ENCODE measurements at places on chromosomes 1 and 21. TPM values are rescaled to one million over a fixed set of nuclear protein-coding genes. Genes with fewer than 3 reads are reported as not detected.
A peak's percentile ranks its signal among the peaks of the same experiment; 100 is the strongest.

The KIF26B gene
- 2.8 TPM for total RNA-seq

The DYRK1A gene
- total RNA-seq, result 85.6 TPM

The S100A14 gene
- 2.9 TPM for total RNA-seq

The MEX3A gene
- total RNA-seq, result 10.2 TPM

The TPTE gene
- total RNA-seq, result not detected

The KCNN3 gene
- total RNA-seq, result 1.5 TPM

The LCE3D gene
- not detected for total RNA-seq

The CELSR2 gene
- total RNA-seq, result 2.6 TPM

The CFAP141 gene
- total RNA-seq, result not detected

The OR2L5 gene
- not detected for total RNA-seq

The OR10Z1 gene
- total RNA-seq, result not detected

The KRTAP12-2 gene
- total RNA-seq, result not detected

The LCK gene
- 0.92 TPM for total RNA-seq

- DNase-seq, result peak; percentile 45
- H3K36me3 ChIP-seq, result no peaks in the 10 kb centered on the region
- peak within 1 kb of the TSS; percentile 12 for H3K27ac ChIP-seq
- peak within 1 kb of the TSS; percentile 56 for H3K4me3 ChIP-seq
- peaks cover 4% of the 10 kb centered on the region for H3K4me1 ChIP-seq
- no peaks in the 10 kb centered on the region for H3K27me3 ChIP-seq
Observed at GRCh38 chr1:212699625-212700222, at the start of gene BATF3. Gene BATF3, minus strand, starts transcription at chr1:212699840. Its CDS starts 78 bp downstream, at chr1:212699762.

- H3K27ac ChIP-seq, result no peak overlapping the region
- H3K27me3 ChIP-seq, result no peaks in the 10 kb centered on the region
- H3K4me3 ChIP-seq, result no peak overlapping the region
- H3K36me3 ChIP-seq, result no peaks in the 10 kb centered on the region
- peaks cover 7% of the 10 kb centered on the region for H3K4me1 ChIP-seq
Observed at GRCh38 chr1:182339684-182340083, 51.9 kb downstream of the GLUL start.

- H3K4me3 ChIP-seq, result no peak overlapping the region
- DNase-seq, result no peak
- H3K27me3 ChIP-seq, result no peaks in the 10 kb centered on the region
- H3K36me3 ChIP-seq, result no peaks in the 10 kb centered on the region
- H3K27ac ChIP-seq, result no peak overlapping the region
Observed at GRCh38 chr1:54588377-54588776, 34.9 kb downstream of the FAM151A start.

DNA sequence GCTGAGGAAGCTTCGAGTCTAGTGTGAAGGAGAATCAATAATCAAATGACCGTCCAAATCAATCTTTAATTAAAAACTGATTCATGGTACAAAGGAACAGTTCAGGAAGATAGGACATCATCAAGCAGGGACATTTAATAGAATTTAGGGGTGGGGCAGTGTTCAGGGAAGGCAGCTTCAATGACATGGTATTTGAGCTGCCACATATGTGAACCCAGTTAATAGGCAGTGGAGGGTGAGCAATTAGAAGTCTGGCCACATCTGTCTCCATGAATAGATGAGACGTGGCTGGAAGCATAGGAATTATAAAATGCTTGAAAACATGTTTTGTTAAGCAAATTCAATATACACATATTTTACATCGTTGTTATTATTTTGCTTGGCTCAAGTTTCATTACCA is 362.7 kb downstream of the PRDM2 start:
- no peak for DNase-seq
- no peaks in the 10 kb centered on the region for H3K4me1 ChIP-seq
- H3K27me3 ChIP-seq, result no peaks in the 10 kb centered on the region
- H3K36me3 ChIP-seq, result no peaks in the 10 kb centered on the region
- no peak overlapping the region for H3K4me3 ChIP-seq
- H3K27ac ChIP-seq, result no peak overlapping the region

GRCh38 chr21:33478182-33478581 is 1.6 kb downstream of the TMEM50B start:
- H3K36me3 ChIP-seq, result no peaks in the 10 kb centered on the region
- H3K4me3 ChIP-seq, result peak overlapping the region; percentile 96
- peaks cover 7% of the 10 kb centered on the region for H3K4me1 ChIP-seq

GRCh38 chr1:222006715-222007114 is 264.8 kb upstream of the DUSP10 start:
- H3K4me1 ChIP-seq, result no peaks in the 10 kb centered on the region
- no peaks in the 10 kb centered on the region for H3K36me3 ChIP-seq
- H3K4me3 ChIP-seq, result no peak overlapping the region
- DNase-seq, result no peak
- H3K27ac ChIP-seq, result no peak overlapping the region

GRCh38 chr21:39116761-39117439 is 66.4 kb downstream of the PSMG1 start:
- H3K4me3 ChIP-seq, result no peak overlapping the region
- no peak overlapping the region for H3K27ac ChIP-seq
- no peaks in the 10 kb centered on the region for H3K36me3 ChIP-seq
- no peak for DNase-seq

- DNase-seq, result no peak
- H3K27me3 ChIP-seq, result no peaks in the 10 kb centered on the region
- no peak overlapping the region for H3K4me3 ChIP-seq
- peaks cover 8% of the 10 kb centered on the region for H3K4me1 ChIP-seq
Observed at GRCh38 chr1:230123280-230124185, 56.5 kb downstream of the GALNT2 start.

GRCh38 chr21:43608664-43609063 is 50.6 kb downstream of the HSF2BP start:
- H3K36me3 ChIP-seq, result no peaks in the 10 kb centered on the region
- no peak overlapping the region for H3K27ac ChIP-seq
- no peaks in the 10 kb centered on the region for H3K27me3 ChIP-seq
- H3K4me1 ChIP-seq, result no peaks in the 10 kb centered on the region
- H3K4me3 ChIP-seq, result no peak overlapping the region
- no peak for DNase-seq

- H3K4me1 ChIP-seq, result no peaks in the 10 kb centered on the region
- no peak overlapping the region for H3K27ac ChIP-seq
- no peaks in the 10 kb centered on the region for H3K36me3 ChIP-seq
- no peak overlapping the region for H3K4me3 ChIP-seq
Observed at GRCh38 chr1:169692756-169693460, 18.5 kb downstream of the SELL start.

GRCh38 chr1:246012341-246012740 is 494.7 kb downstream of the SMYD3 start:
- no peak for DNase-seq
- H3K4me3 ChIP-seq, result no peak overlapping the region
- H3K36me3 ChIP-seq, result no peaks in the 10 kb centered on the region
- H3K27ac ChIP-seq, result no peak overlapping the region

GRCh38 chr1:30324251-30325084 is 398.9 kb downstream of the MATN1 start:
- H3K27ac ChIP-seq, result no peak overlapping the region
- no peaks in the 10 kb centered on the region for H3K27me3 ChIP-seq
- no peak for DNase-seq
- H3K4me1 ChIP-seq, result no peaks in the 10 kb centered on the region
- no peak overlapping the region for H3K4me3 ChIP-seq

DNA sequence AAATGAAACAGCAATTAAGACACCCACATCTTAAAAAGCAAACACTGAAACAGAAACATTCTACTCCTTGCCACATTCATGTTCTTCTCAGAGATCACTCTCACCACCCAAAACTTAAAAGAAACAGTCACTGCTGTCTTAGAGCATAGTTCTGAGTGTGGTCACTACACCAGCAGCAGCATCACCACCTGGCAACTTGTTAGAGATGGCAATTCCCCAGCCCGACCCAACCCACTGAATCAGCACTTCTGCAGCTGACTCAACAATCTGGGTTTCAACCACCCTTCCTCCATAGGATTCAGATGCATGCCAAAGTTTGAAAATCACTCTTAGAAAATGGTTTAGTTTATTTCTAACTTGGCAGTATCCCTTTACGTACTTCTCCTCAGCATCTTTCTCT is 126.1 kb downstream of the CDC42BPA start:
- H3K27ac ChIP-seq, result no peak overlapping the region
- DNase-seq, result no peak
- H3K4me3 ChIP-seq, result no peak overlapping the region

DNA sequence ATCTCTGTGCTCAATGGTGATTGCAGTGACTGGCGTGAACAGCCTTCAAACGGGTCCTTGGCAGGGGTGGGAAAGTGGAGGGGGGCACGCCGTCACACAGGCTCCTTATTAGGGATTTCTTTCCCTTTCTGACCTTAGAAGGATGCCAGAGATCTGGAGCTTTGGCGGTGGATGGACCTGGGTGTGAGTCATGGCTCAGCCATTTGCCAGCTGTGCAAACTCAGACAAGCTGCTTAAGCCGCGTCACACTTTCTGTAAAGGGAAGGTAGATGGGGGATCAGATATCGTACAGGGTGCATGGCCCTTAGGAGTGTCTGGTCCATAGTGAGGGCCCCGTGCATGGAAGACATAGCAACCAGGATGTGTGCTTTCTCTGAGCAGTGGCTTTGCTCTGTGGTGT is 48.3 kb upstream of the C1orf174 start:
- H3K4me3 ChIP-seq, result no peak overlapping the region
- H3K4me1 ChIP-seq, result no peaks in the 10 kb centered on the region
- no peak overlapping the region for H3K27ac ChIP-seq
- DNase-seq, result no peak

DNA sequence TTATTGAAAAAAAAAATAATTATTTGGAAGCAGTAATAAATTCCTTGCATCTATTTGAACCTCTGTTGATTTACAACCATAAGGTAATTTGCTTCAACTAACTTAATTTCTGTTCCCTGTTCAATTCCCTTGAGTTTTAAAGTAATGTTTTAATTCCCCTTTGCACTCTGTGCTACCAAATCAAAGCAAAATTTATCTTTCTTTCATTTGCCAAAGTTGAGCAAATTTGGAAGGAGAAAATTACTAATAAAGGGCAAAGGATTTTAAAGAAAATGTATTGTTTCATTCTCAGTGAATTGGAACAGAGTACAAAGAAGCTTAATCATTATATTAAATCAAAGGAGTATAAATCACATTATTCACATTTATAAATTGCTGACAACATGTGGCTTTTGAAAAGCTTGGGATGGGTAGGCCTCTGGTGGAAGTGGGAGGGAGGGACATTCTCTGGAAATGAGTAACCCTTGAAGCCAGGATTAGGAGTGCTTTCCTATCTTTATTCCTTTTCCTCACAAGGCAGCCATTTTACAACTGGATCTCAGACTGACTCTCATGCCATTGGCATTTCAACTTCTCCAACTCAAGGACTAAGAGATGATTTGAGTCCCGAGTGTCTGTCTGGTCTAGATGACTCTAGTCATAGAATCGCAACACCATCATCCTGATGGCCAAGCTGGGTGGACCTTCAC is 331.6 kb upstream of the DUSP10 start:
- H3K36me3 ChIP-seq, result no peaks in the 10 kb centered on the region
- H3K27me3 ChIP-seq, result no peaks in the 10 kb centered on the region
- no peak overlapping the region for H3K4me3 ChIP-seq
- no peak for DNase-seq
- no peak overlapping the region for H3K27ac ChIP-seq
- no peaks in the 10 kb centered on the region for H3K4me1 ChIP-seq

DNA sequence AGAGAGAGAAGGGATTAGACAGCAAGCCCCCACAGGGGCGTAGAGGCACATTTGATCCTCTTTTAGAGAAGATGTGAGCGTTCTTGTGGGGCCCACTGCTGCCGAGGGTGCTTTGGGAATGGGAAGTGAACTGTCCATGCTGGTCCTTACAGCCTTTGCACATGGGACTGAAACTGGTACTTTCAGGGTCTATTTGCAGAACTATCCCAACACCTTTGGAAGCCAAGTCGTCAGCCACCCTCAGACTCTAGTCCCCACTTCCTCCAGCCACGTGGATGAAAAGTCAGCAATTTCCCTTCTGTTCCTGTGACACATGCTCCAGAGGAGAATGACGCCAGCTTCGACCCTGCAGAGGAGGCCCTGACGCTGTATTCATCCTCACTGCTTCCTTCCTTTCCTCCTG is 2.6 kb upstream of the RAB7B start:
- no peaks in the 10 kb centered on the region for H3K36me3 ChIP-seq
- H3K27me3 ChIP-seq, result no peaks in the 10 kb centered on the region
- no peak overlapping the region for H3K4me3 ChIP-seq
- H3K4me1 ChIP-seq, result peaks cover 11% of the 10 kb centered on the region
- H3K27ac ChIP-seq, result no peak overlapping the region
- no peak for DNase-seq

DNA sequence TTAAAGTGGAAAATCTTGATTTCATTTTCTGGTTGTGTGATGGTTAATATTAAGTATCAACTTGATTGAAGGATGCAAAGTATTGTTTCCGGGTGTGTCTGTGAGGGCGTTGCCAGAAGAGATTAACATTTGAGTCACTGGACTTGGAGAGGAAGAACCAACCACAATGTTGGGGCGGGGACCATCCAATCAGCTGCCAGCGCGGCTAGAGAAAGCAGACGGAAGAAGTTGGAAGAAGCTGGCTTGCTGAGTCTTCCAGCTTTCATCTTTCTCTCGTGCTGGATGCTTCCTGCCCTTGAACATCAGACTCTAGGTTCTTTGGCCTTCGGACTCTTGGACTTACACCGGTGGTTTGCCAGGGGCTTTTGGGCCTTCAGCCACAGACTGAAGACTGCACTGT is 832.6 kb upstream of the TMPRSS15 start:
- no peak for DNase-seq
- H3K27ac ChIP-seq, result no peak overlapping the region
- H3K27me3 ChIP-seq, result no peaks in the 10 kb centered on the region
- H3K36me3 ChIP-seq, result no peaks in the 10 kb centered on the region
- H3K4me1 ChIP-seq, result no peaks in the 10 kb centered on the region
- no peak overlapping the region for H3K4me3 ChIP-seq

DNA sequence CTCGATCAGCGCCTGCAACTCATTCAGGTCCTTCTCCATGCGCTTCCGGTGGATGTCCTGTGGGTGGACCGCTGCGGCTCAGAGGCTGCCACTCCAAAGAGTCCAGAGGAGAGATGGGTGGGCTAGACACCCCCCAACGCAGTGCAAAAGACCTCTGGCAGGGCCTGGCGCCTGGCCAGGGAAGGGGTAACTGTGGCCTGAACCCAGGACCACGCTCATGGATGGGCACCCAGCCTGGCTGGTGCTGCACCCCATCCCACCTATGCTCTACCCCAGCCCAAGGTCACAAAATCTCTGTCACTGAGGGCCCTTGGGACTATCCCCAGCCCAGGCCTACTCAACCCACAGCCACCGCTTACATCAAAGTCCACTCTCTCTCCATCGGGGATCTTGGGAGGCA is 12.2 kb downstream of the TNNT2 start:
- H3K36me3 ChIP-seq, result no peaks in the 10 kb centered on the region
- no peak overlapping the region for H3K27ac ChIP-seq
- DNase-seq, result no peak
- no peaks in the 10 kb centered on the region for H3K27me3 ChIP-seq
- H3K4me3 ChIP-seq, result no peak overlapping the region
- no peaks in the 10 kb centered on the region for H3K4me1 ChIP-seq

DNA sequence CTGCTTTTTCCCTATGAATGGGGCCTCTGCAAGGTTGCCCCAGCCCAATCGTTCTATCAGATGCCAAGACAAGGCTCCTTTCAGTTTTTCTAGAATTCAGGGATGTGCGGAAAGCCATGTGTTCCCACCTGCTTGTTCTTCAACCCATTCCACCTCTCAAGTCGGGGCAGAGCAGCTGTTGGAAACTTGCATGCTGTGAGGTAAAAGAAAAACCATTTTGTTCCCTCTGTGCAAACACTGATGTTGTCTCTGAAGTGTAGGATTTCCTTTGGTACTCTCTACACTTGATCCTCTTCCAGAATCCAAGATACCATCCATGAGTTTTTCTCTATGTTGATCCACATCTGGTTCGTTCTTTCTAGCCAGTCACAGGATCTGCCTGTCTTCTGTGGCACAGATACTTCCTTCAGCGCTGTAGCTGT is 7.3 kb downstream of the IER5 start:
- H3K36me3 ChIP-seq, result no peaks in the 10 kb centered on the region
- peaks cover 12% of the 10 kb centered on the region for H3K4me1 ChIP-seq
- no peak overlapping the region for H3K4me3 ChIP-seq
- no peaks in the 10 kb centered on the region for H3K27me3 ChIP-seq
